ENCODE measurements at places on chromosomes 1 and 21.

- DNase-seq: no peak
Observed at GRCh38 chr1:212188599-212189351, 96.4 kb upstream of the PPP2R5A start.

GRCh38 chr1:63124666-63125191 lies 197.6 kb upstream of the FOXD3 start:
- no peak for DNase-seq

GRCh38 chr1:21323091-21323490 lies 32.8 kb upstream of the ECE1 start:
- DNase-seq: no peak

GRCh38 chr1:186785503-186785902 lies 43.2 kb upstream of the PLA2G4A start:
- DNase-seq: no peak

- DNase-seq: no peak
Observed at GRCh38 chr1:53061859-53062707, at the start of gene PODN. Gene PODN (plus strand): TSS chr1:53062213. CDS start chr1:53069856, 7,643 bp downstream.

DNA sequence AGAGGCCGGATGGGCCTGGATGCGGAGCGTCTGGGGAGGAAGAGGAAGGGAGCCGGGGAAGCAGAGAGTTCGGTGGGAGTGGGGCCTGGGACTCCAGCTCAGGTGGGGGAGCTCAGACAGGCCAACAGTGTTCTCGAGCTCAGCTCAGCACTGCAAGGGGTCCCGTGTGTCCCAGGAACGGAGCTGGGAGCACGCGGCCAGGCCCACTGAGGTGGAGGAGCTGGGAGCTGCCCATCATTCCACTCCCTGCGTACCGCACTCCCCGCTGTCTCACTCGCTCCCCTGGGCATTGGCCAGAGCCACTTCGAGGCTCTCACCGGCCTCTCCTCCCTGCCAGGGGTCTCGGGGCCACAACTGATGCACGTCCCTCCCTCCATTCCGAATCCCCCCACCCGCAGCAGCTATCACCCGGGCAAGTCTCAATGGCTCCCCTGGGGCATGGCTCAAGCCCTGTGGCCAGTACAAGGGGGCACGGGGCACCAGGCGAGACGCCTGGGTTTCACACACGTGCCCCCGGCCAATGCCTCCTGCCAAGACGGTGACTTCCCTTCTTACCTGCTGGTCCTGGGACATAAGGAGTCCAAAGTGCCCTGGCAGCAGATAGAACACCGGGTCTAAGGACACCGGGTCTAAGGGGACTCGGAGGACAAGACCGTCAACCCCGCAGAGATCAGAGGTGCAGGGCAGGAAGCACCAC lies 30.3 kb upstream of the COL6A2 start:
- no peak for DNase-seq
